Endothelial cell of umbilical vein (primary cell): ENCODE measurements at places on chromosomes 7 and 10.

- no peaks in the 10 kb centered on the region for H3K36me3 ChIP-seq
- H3K27ac ChIP-seq, result no peak overlapping the region
- H3K4me3 ChIP-seq, result no peak overlapping the region
- H3K27me3 ChIP-seq, result no peaks in the 10 kb centered on the region
Measured at GRCh38 chr10:94186722-94187121, 176.0 kb downstream of the NOC3L start.

DNA sequence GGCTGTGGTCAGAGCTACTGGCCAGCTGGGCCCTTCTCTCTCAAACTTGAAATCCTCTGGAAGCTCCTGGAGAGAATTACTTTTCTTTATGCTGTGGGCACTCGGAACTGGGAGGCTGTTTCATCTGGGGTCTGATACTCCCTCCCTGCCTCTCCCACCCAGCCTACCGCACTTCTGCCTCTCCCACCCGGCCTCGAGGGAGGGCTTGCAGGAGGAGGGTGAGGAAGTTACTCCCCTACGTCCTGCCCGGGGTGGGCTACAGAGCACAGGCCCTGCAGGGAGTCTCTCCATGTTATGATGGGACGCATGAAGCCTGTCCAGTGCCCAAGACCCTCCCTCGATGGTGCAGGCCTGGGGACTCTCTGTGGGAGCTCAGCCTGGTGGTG is 584.6 kb upstream of the MKI67 start:
- H3K4me1 ChIP-seq, result no peaks in the 10 kb centered on the region
- H3K27me3 ChIP-seq, result no peaks in the 10 kb centered on the region
- no peak overlapping the region for H3K4me3 ChIP-seq

DNA sequence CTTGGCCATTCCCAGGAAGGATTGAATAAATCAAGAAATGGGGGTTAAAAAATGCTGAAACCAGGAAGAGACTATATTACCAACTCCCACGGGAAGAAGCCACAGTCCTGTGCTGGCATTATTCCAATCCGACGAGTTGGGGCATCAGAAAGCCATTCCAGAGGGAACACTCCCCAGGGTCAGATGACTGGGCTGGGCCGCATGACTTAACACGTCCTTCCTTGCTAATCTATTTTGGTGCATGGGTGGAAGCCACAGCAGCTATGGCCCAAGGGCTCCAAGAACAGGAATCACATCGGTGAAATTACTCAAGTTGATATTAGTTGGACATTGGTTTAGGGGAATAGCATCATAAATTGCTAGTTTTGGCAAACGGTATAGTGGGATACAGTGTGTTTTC is 592.9 kb upstream of the NRP1 start:
- no peaks in the 10 kb centered on the region for H3K36me3 ChIP-seq
- DNase-seq, result no peak
- H3K4me1 ChIP-seq, result no peaks in the 10 kb centered on the region
- no peak overlapping the region for H3K4me3 ChIP-seq
- peaks cover 14% of the 10 kb centered on the region for H3K27me3 ChIP-seq

DNA sequence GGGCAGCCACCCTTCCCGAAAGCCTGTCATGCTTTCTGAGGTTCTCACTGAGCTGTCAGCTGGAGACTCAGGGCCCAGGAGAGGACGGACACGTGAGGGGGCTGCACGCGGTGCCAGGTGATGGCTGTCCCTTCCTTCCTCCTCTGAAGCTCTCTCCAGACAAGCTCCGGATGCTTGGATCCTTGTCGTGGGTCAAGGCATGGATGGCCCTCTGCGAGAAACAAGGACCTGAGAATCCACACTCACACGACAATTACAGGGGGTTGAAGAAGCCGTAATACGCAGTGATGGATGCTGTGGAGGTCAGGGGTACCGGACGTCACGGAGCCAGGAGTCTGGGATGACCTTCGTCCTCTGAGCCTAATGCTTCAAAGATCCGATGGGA is 170.3 kb downstream of the USP6NL start:
- H3K27ac ChIP-seq, result no peak overlapping the region
- no peaks in the 10 kb centered on the region for H3K4me1 ChIP-seq
- no peak for DNase-seq
- H3K36me3 ChIP-seq, result no peaks in the 10 kb centered on the region
- no peaks in the 10 kb centered on the region for H3K27me3 ChIP-seq

DNA sequence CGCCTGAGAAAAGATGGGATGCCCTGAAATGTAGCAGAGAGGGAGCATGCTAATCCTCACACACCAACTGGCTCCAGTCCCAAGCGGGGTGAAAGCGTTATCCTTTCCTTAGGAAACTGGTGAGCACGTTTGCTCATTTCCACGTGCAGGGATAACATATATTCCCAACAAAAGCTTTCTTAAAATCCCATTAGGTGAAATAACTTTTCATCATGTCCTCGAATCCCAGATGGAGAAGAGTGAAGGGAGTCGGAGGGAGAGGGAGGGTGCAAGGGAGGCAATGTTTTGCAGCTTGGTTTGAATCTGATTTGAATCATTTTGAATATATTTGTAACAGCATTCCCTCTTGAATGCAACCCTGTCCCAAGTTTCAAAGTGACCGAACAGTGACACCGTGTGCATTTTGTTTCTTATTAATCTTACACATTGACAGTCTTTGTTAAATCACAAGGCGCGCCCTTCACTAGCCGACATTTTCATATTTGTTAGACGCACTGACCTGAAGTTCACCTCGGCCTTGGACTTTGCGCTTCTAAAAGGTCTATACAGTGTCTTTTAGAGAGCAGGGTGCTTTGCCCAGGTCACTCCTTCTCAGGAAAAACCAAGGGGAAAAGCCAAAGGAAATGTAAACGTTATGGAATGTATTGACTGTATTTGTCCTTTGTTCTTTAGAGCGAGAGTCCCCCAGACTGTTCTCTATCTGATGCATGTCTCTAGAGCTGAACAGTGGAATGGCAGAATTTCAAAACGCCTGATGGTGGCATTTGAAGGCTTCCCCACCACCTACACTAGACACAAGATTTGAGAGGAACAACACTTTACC is 3.1 kb upstream of the HOXA4 start:
- peak overlapping the region; percentile 82 for H3K27ac ChIP-seq
- DNase-seq, result no peak
- H3K36me3 ChIP-seq, result peaks cover 6% of the 10 kb centered on the region
- H3K4me3 ChIP-seq, result no peak overlapping the region
- no peaks in the 10 kb centered on the region for H3K27me3 ChIP-seq

DNA sequence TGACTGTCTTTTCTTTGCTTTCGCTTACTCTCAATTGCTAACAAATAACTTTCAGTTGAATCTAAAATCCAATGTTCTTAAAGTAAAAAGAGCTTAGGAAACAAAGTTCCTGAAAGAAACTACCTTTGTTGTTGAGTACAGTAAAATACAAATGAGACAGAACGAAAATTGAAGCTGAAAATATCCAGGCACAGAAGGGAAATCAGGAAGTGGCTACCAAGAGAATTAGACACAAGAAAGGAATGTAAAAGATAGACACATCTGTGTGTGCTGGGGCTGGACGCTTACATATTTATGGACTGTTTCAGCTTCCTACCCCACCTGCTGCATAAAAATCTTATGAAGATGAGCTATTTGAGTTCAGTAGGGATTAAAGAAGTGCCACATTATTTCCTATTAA is 161.7 kb upstream of the PLXDC2 start:
- no peak overlapping the region for H3K4me3 ChIP-seq
- no peak overlapping the region for H3K27ac ChIP-seq
- no peaks in the 10 kb centered on the region for H3K27me3 ChIP-seq
- H3K4me1 ChIP-seq, result no peaks in the 10 kb centered on the region

- no peaks in the 10 kb centered on the region for H3K27me3 ChIP-seq
- no peak overlapping the region for H3K27ac ChIP-seq
- peaks cover 11% of the 10 kb centered on the region for H3K4me1 ChIP-seq
- no peak overlapping the region for H3K4me3 ChIP-seq
Measured at GRCh38 chr10:44956717-44957706, 2.6 kb upstream of the RASSF4 start.

DNA sequence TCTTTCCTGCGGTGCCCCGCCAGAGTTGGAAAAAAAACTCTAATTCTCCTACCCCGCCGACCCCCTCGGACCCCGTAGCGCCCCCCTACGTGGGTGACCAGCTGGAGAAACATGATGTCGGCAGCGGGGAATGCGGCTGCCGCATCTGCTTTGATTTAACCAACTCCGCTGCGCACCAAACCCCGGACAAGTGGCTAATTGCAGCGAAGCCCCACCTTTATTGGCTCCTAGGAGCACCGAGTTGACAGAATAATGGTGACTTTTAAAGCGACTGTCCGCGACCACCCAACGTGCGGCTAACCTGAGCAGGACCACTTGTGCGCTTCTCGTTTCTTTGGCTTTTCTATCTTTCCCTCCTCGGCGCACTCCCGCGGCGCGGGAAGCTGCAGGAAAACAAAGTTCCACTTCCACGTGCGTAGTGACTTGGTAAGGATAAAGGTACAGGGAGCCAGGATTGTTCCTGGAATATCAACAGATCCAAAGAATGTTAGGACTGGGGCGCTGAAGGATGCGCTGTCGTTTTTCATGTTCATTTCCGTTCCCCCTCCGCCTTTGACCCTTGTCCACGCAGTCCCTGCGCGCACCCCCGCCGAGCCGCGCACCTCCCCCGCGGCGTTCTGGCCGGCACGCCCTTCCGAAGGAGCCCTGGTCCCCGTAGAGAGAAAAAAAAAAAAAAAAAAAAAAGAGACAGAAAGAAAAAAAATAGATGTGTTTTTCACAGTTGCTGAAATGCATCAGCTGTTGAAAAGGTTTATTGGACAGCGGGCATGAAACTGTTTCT is 1.4 kb downstream of the WNT16 start:
- no peak for DNase-seq
- peaks cover 12% of the 10 kb centered on the region for H3K4me1 ChIP-seq
- no peaks in the 10 kb centered on the region for H3K36me3 ChIP-seq
- no peak overlapping the region for H3K27ac ChIP-seq
- H3K27me3 ChIP-seq, result peaks cover 67% of the 10 kb centered on the region

DNA sequence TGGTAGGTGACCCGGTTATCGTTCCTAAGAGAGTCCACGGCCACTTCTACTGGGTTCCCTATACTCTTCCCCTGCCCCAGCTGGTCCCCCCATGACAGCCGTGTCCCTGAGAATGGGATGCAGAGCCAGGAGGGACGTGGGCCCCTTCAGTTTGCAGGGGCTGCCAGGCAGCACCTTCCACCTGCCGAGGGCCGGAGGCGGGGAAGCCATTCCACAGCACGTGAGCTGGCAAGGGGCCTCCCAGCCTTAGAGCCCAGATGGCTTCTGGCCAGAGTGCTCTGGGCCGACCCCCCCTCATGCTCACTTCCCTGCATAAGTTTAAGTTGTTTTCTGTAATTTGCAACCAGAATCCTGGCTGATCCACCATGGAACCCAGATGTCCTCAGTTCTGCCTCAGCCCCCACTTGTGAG is 39.0 kb downstream of the DIP2C start:
- peaks cover 3% of the 10 kb centered on the region for H3K4me1 ChIP-seq
- no peaks in the 10 kb centered on the region for H3K36me3 ChIP-seq
- DNase-seq, result no peak

GRCh38 chr7:141590666-141591065 is 39.5 kb downstream of the AGK start:
- H3K27me3 ChIP-seq, result no peaks in the 10 kb centered on the region
- no peak for DNase-seq
- H3K27ac ChIP-seq, result no peak overlapping the region
- no peak overlapping the region for H3K4me3 ChIP-seq
- H3K36me3 ChIP-seq, result no peaks in the 10 kb centered on the region
- no peaks in the 10 kb centered on the region for H3K4me1 ChIP-seq

DNA sequence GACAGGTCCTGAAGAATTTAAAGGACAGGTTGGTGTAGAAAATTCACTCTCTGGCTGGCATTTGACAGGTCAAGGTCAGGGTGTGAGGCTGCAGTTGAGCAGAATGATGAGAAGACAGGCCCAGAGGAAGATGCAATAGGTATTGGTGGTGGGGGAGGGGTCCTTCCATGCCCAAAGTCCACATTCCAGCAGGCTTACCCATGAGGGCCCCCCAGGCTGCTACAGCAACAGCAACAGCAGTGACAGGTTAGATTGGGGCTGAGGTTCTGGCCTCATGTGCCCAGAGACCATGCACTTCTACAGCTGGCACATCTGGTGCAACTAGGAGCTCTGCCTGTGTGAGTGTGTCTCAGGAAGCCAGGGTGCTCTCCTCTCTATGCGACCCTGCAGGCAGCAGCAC is 223.5 kb upstream of the GHITM start:
- H3K4me1 ChIP-seq, result no peaks in the 10 kb centered on the region
- no peaks in the 10 kb centered on the region for H3K27me3 ChIP-seq
- H3K36me3 ChIP-seq, result no peaks in the 10 kb centered on the region
- DNase-seq, result no peak

GRCh38 chr7:39480901-39481300 is 85.3 kb upstream of the YAE1 start:
- no peaks in the 10 kb centered on the region for H3K36me3 ChIP-seq
- no peaks in the 10 kb centered on the region for H3K4me1 ChIP-seq
- H3K27me3 ChIP-seq, result peaks cover 4% of the 10 kb centered on the region
- DNase-seq, result no peak
- H3K4me3 ChIP-seq, result no peak overlapping the region
- H3K27ac ChIP-seq, result no peak overlapping the region

DNA sequence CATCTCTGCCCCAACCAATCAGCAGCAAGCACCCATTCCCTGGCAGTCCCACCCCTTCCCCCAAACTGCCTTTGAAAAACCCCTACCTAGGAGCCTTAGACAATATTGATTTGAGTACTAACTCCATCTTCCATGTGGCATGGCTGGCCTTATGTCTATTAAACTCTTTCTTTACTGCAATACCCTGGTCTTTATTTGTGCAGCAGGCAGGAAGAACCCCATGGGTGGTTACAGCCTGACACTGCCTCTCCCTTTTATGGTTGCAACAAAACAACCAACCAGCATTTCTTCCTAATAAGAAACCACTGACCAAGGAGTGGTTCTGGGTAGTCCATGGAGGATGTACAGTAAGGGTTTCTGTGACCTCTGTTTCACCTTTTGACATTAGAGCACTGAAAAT is 418.1 kb downstream of the THSD7A start:
- no peaks in the 10 kb centered on the region for H3K4me1 ChIP-seq
- no peak overlapping the region for H3K27ac ChIP-seq
- peaks cover 2% of the 10 kb centered on the region for H3K36me3 ChIP-seq
- H3K27me3 ChIP-seq, result no peaks in the 10 kb centered on the region
- DNase-seq, result no peak
- H3K4me3 ChIP-seq, result no peak overlapping the region

GRCh38 chr10:1148855-1149605 is 92.8 kb downstream of the WDR37 start:
- DNase-seq, result no peak
- H3K27ac ChIP-seq, result no peak overlapping the region
- H3K36me3 ChIP-seq, result no peaks in the 10 kb centered on the region
- no peaks in the 10 kb centered on the region for H3K27me3 ChIP-seq
- H3K4me3 ChIP-seq, result no peak overlapping the region

DNA sequence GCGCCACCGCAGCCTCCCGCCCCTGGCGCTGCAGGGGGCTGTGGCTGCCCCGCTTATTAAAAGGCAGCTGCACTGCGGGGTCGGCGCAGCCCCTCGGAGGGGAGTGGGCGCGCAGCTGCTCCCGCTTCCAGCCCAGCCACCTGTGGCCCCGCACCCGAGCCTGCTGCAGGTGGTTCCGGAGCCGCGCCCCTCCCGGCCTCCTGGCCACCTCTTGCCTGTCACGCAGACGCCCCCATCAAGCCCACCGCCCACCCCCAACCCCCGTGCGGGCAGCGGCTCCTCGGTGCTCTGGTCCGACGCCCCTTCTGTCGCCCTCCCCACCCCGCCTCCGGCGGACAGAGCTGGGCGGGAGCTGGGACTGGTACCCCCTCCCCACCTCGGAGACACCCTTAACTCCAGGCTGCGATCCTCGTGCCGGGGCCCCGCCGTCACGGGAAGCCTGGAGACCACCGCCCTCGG is 549 bp downstream of the CALY start:
- H3K27me3 ChIP-seq, result peaks cover 19% of the 10 kb centered on the region
- DNase-seq, result no peak
- H3K4me3 ChIP-seq, result no peak overlapping the region
- H3K36me3 ChIP-seq, result no peaks in the 10 kb centered on the region
